ENCODE measurements at places on chromosomes 3 and 15.

- no peak for DNase-seq
Measured at GRCh38 chr3:50132421-50133282, 22.5 kb upstream of the SEMA3F start.

DNA sequence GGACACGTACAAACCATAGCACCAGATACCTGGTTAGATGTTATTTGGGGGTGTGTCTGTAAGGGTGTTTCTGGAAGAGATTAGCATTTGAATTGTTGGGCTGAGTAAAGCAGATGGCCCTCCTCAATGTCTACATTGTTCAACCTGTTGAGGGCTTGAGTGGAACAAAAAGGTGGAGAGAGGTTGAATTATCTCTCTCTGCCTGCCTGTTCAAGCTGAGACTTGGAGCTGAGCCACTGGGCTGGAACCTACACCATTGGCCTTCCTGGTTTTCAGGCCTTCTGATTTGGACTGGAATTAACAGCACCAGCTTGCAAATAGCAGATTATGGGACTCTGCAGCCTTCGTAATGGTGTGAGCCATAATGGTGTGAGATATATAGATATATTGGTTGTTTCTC lies 71.3 kb upstream of the CORO2B start:
- no peak for DNase-seq

DNA sequence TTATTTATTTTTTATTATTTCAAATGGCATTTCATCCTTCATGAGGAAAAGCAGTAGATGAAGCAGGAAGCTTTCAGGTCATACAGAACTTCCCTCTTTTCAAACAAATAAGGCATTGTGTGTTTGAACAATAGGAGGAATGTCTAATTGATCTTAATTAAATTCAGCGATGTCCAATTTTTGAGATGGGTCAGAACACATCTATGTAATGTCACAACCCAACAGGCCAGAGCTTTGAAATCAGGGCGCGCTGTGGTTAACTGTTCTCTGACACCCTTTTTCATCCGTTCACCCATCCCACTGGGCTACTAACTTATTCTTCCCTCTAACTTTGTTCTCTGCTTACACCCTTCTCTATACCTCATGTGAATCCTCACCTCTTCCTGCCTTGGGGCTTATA lies 510.5 kb downstream of the FOXP1 start:
- DNase-seq: no peak

DNA sequence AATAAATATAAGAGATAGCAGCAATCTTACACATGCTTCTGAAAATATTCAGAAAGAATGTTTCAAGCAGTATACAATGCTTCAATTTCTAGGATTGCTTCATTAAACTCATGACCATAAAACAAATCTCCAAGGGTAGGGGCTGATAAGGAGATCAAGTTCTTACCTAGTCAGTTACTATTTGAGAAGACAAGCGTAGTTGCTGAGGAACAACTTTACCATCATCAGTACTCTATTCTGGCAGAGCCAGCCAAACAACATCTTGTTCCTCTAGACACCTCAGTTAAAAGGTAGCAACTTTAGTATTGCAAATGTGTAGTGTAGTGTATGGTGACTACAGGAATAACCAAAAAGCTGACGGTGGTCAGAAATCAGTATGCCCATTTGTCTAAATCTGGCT lies 85.4 kb upstream of the CHRM5 start:
- DNase-seq: no peak

DNA sequence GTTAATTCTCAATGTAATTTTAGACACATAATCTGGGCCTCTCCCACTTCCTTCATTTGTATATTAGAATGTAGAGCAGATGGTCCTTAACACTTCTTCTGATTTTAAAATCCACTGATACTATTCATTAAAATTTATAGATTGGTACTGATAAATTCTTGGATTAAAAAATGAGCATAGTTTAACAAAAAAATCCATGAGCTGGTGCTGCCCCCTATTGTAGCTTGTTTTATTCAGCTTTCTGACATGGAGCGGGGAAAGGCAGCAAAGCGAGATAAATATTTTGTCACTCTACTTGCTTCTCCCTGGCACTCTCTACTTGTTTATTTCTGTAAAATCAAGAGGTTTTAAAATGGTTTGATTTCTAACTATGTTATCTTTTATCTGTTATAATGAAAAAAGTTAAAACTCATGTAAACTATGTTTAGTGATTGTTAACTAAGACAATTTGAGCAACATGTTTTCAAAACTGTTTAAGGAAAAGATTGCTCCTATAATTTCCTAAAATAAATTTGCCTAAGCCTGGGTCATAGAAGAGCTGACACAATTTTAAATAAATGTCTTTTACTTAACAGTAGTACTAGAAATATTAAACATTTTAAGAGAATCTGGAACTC lies 26.5 kb upstream of the PLOD2 start:
- no peak for DNase-seq

GRCh38 chr15:92648190-92648875 lies 7.2 kb downstream of the FAM174B start:
- DNase-seq: no peak

DNA sequence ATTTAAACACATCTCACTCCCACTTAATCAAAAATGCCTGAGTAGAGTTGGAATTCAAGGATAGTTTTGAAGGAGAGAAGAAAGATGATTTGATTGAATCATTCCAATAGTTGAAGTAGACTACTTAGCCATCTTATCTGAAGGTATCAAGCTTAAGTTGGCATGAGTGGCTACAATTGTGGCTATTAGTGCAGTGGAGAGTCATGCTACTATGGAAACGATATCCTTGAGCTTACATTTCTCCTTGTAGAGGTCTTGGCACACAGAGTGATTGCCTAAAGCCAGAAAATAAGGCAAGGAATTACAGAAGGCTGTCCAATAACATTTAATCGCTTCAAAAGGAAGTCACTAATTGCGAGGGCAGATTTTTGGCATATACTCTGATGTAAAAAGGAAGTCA lies 1022.7 kb downstream of the IGSF11 start:
- no peak for DNase-seq

GRCh38 chr3:145013931-145014330 lies 1042.3 kb downstream of the DIPK2A start:
- DNase-seq: no peak

- no peak for DNase-seq
Measured at GRCh38 chr15:52171807-52172206, 19.4 kb downstream of the GNB5 start.

DNA sequence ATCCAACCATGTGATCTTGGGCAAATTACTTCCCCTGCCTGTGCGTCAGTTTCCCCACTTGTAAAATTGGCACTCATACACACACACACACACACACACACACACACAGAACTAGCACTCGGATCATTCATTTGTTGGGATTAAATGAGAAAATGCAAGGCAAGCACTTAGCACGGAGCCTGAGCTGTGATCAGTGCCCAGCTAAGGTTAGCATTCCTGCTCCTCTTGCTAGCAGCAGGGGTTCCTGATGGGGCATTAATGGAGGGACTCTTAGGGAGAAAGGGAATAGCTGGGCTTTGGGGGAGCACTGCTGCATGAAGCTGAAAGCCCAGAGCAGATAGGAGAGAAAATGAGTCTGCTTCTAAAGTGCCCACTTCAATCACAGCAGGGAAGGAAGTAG lies 187.7 kb upstream of the C2CD4B start:
- DNase-seq: no peak

- no peak for DNase-seq
Measured at GRCh38 chr15:66477011-66477410, 20.6 kb downstream of the SNAPC5 start.

DNA sequence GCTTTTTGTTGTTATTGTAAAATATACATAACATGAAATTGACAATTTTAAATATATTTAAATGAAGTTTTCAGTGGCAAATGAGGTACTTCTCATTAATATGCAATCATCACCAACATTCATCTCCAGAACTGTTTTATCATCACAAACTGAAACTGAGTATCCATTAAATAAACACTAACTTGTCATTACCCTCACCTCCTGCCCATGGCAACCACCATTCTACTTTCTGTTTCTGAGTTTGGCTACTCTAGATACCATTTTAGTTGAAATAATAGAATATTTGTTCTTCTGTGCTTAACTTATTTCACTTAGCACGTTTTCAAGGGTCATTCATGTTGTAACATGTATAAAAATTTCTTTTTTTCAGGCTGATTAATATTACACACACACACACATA lies 834.3 kb downstream of the PLOD2 start:
- no peak for DNase-seq

- no peak for DNase-seq
Measured at GRCh38 chr3:97990624-97991292, 18.5 kb upstream of the RIOX2 start.

GRCh38 chr3:112092496-112093179 lies 6.4 kb downstream of the C3orf52 start:
- no peak for DNase-seq

DNA sequence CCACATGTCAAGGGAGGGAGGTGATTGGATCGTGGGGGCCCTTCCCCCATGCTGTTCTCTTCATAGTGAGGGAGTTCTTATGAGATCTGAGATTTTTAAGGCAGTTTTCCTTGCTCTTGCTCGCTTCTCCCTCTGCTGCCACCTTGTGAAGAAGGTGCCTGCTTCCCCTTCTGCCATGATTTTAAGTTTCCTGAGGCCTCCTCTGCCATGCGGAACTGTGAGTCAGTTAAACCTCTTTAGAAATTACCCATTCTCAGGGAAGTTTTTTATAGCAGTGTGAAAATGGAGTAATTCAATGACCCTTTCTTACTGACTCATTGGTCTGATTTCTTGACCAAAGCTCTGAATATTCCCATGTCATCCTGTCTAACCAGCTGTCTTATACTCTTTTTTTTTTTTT lies 484.4 kb upstream of the TPRG1 start:
- DNase-seq: no peak

DNA sequence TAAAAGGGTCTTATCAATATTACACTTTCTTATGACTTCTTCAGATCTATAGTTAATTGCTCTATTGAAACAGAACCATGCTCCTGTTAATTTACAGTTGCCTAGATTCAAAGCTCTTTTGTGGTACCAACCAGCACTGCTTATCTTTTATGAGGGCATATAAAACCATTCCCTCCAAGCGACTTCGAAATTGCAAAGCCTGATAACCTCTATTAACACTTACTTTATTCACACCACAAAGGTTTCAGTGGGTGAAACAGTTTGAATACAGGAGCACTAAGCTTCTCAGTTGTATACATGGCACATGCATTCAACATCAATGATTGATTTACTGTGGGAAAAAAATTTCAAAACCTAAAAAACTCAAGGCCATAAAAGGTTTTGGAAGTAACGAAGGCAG lies 74.9 kb upstream of the PPIB start:
- DNase-seq: no peak

Measured in activated CD8-positive, alpha-beta memory T cell treated with anti-CD3 and anti-CD28 coated beads, Interleukin-2, amount 50 U/mL, for 48 hours (primary cell).